Activated T-cell treated with anti-CD3 and anti-CD28 coated beads, Interleukin-2, amount 50 U/mL, for 4 hours (primary cell): ENCODE measurements at places on chromosomes 5 and 9. TPM values are rescaled to one million over a fixed set of nuclear protein-coding genes. Genes with fewer than 3 reads are reported as not detected.

TAF11L11 gene
- not detected for total RNA-seq

TPPP gene
- 0.08 TPM for total RNA-seq

GRCh38 chr9:113868501-113868900 is 7.6 kb upstream of the ZNF618 start:
- DNase-seq, result no peak

GRCh38 chr5:141957367-141957996 is 520 bp downstream of the PCDH12 start:
- DNase-seq, result no peak

- DNase-seq, result no peak
Measured at GRCh38 chr5:109907731-109908130, 218.0 kb downstream of the MAN2A1 start.

GPX3 gene
- total RNA-seq, result 0.47 TPM

- DNase-seq, result no peak
Measured at GRCh38 chr5:150558088-150558621, 50.2 kb downstream of the NDST1 start.

GRCh38 chr5:128253161-128253560 is 169.6 kb downstream of the SLC12A2 start:
- DNase-seq, result no peak

DNA sequence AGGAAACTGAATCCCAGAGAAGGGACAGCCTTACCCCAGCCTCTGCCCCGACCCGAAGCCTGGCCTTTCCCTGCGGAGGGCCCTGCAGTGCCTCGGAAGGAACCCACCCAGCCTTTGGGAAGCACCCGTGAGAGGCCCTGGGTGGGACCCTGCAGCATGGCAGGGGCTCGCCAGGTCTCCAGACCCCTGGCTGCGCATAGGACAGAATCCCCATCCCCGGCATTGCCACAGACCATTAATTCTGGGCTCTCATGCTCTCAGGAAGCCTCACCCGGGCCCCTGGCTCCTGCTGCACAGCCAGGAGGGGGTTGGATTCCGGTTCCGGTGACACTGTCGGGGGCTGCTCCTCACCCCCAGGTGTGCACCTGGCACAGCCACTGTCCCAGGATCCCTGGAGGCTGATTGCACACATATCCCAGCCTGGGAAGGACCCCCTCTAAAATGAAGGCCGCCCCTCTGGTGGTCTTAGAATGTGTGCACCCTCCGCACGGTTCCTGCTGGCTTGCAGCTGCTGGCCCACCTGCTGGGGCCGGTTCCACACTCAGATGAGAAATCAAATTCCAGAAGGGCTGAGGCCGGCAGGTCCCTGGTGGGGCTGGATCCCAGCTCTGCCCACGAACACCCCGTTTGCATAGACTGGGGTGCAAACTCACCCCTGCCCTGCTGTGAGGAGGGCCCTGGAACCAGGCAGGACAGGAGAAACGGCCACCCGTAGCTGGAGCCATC is 4.7 kb downstream of the EGFL7 start:
- no peak for DNase-seq

PCDHA9 gene
- total RNA-seq, result not detected

GRCh38 chr5:137095597-137095996 is 403.5 kb downstream of the SPOCK1 start:
- DNase-seq, result no peak

DNA sequence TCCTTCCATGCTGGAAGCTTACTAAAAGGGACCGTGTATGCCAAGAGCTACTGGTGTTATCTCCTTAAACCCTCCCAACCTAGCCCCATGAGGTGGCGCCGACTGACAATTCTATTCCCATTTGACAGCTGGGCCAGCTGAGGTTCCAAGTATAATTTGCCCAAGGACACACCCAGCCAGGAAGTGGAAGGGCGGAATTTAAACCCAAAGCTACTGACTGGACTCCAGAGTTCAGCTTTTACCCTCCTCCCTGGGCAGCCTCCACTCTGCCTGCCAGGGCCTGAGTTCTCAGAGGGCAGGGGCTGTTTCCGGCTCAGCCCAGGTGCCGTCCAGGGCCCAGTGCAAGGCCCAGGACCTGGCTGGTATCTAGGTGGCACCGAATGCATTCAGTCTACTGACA is 71.8 kb downstream of the C9orf50 start:
- DNase-seq, result no peak

TMEM252 gene
- not detected for total RNA-seq

- no peak for DNase-seq
Measured at GRCh38 chr5:107199756-107200155, 471.0 kb downstream of the EFNA5 start.

LRRC26 gene
- total RNA-seq, result not detected

- no peak for DNase-seq
Measured at GRCh38 chr9:94449486-94449885, 105.4 kb upstream of the PCAT7 start.

- no peak for DNase-seq
Measured at GRCh38 chr9:136108648-136109266, 9.9 kb downstream of the TMEM250 start.

DNA sequence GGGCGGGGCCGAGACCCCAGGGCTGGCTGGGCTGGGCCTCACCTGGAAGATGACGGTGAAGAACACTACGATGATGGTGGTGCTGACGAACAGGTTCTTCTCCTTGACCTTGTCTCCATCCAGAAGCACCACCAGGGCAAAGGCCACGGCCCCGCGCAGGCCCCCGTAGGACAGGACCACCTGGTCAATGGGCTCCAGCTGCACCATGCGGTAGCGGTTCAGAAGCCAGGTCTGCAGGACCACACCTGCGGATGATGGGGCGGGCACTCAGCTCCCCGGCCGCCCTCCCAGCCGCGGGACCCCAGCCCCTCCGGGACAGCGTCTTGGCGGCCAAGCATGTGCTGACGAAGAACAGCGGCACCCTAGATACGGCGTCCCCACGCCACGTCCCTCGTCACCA is 39.5 kb downstream of the EXOC3 start:
- DNase-seq, result no peak

GRCh38 chr5:14457476-14457875 is 124.1 kb upstream of the OTULINL start:
- no peak for DNase-seq

DNA sequence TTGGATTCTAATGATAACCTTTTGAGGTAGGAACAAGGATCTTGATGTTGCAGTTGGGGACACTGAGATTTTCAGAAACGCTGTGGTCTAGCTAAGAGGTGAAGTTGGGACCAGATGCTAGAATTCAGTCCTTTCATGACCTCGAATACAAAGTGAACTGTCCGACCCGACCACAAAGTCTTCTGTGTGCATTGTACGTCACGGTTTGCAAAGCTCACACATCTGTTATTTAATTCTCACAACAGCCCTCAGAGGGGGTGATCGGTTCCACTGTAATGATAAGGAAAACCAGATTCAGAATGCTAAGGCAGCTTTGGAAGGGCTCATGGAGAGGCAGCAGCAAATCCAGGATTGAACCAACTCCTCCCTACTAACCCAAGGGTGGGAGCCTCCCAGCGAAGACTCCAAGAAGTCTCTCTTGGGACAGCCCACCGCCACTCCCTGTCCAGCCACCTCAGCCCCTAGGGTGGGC is 16.6 kb upstream of the KIF12 start:
- DNase-seq, result no peak

NLN gene
- total RNA-seq, result 29.7 TPM

GRCh38 chr9:119801311-119801710 is 432.1 kb upstream of the BRINP1 start:
- DNase-seq, result no peak
